Activated CD8-positive, alpha-beta memory T cell treated with anti-CD3 and anti-CD28 coated beads for 1 hour (primary cell): ENCODE measurements at places on chromosomes 1 and 21.

- no peak for DNase-seq
Observed at GRCh38 chr1:180947901-180948640, 35.4 kb downstream of the KIAA1614 start.

GRCh38 chr1:236677641-236678235, 8.6 kb upstream of the ACTN2 start:
- no peak for DNase-seq

GRCh38 chr1:10643607-10644306, 152.7 kb downstream of the CASZ1 start:
- no peak for DNase-seq

GRCh38 chr1:201335174-201335870, 42.2 kb downstream of the TNNT2 start:
- no peak for DNase-seq

GRCh38 chr1:112605633-112606327, 13.2 kb downstream of the ST7L start:
- DNase-seq = no peak

DNA sequence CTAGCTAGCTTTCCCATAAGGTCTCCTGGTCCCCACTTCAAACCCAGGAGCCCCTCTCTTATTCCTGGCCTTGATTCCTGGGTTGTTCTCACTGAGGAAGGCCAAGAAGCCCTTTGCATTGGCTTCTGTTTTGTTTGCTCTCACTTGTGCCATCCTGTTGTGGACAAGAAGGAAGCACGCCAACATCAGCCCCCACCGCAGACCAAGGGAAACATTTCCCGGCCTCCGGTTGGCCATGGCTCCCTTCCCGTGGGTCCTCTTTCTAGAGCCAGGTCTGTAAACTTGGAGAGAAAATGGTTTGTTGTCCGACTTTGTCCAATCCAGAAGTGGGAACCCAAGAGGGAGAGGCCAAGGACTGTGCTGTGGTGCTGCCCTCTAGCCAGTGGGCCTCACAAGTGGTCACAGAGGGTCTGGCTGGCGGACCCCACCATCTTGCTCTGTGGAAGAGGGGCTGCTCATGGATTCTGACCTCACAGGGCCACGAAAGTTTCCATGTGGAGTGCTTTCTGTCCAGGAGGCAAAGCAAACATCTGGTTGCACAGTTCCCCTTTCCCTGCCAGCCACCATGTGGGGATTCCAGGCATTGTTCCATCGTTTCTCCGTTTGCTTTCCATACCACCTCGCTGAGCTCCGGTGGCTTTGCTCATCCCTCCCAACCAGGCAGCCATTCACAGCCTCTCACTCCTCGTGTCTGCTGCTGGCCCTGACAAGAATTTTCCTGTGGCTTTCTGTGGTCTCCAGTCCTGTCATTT, 18.9 kb upstream of the TENT5C start:
- no peak for DNase-seq

DNA sequence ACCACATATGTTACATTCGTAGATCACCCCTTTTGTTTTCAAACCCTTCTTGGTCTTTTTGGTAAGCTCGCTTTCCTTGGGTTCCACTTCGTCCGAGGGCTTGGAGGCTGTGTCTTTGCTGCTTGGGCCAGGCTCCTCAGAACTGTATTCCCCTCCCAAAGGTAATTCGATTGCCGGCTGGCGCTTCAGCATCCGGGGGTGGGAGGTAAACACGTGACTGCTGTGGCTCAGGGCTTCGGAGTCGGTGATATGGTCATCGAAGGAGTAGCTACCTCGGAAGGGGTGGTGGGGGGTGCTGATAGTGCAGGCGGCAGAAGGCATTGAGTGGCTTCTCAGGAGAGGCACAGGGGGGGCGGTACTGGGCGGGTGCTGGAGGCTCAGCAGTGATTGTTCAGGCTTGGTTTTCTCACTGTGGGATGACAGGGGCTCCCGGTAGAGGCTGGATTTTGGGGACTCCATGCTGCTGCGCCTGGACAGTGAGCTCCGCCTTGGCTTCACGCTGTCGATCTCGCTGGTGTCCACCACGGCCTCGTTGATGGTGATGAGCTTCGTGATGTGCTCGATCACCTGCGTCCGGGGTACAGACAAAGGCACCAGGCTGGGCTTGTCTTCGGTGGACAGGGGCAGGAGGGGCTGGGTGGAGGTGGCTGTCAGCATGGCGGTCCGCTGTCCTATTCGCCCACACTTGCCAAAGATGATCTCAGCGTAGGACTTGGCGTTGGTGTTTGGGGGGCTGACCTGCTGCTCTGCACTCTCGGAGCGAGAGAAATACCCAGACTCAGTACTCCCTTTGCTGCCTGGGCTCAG, 98.6 kb upstream of the EDN2 start:
- no peak for DNase-seq

DNA sequence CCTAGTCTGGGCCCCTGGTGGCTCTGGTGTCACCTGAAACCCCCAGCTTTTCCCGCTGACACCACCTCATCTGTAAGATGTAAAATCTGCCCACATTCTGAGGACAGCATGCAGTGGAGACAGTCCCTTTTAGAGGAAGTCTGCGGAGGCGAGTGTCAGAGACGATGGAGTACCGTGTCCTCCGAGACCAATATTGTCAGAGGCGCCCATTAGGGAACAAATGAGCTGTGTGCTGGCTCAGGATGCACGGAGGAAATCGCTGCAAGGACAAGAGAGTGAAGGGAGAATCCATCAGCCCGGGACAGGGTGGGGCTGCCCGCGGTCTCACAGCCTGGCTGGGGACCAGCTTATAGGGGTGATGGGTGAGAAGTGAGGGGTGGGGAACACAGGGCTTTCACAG, 214.8 kb downstream of the MATN1 start:
- no peak for DNase-seq

GRCh38 chr1:2208309-2209239, 14.0 kb upstream of the FAAP20 start:
- DNase-seq = no peak

- DNase-seq = no peak
Observed at GRCh38 chr1:52159033-52159789, 17.3 kb downstream of the ZFYVE9 start.

DNA sequence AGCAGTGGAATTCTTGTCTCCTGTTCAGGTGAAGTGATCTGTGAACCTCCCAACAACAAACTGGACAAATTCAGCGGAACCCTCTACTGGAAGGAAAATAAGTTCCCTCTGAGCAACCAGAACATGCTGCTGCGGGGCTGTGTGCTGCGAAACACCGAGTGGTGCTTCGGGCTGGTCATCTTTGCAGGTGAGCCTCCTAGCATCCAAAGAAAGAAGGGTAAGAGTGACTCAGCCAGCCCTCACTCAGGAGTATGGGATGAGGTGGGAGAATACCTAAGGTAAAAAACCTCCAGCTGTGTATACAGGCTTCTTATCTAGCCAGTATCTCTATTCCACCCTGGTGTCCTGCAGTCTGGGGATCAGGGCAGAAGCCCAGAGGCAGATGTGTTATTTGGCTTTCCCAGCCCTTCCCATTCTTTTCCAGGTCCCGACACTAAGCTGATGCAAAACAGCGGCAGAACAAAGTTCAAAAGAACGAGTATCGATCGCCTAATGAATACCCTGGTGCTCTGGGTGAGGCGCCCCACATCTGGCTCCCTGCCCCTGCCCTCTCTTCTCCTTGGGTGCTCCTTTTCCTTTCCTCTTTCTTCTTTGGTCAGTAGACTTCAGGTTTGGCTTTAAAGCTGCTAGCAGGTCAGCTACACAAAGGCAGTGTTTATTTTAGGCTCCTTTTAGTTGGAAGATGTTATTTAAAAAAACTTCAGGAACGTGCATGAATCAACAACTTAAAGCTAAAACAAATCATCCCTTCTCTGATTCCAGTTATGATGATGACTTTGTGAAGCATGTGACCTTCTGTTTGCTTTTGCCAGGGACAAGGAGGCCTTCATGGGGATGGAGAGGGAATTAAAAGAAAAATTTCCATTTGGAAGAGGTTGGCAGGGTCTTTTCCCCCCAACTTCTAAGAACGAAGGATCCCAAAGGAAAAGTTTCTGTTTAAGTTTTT, 9.0 kb downstream of the ATP8B2 start:
- DNase-seq = no peak

DNA sequence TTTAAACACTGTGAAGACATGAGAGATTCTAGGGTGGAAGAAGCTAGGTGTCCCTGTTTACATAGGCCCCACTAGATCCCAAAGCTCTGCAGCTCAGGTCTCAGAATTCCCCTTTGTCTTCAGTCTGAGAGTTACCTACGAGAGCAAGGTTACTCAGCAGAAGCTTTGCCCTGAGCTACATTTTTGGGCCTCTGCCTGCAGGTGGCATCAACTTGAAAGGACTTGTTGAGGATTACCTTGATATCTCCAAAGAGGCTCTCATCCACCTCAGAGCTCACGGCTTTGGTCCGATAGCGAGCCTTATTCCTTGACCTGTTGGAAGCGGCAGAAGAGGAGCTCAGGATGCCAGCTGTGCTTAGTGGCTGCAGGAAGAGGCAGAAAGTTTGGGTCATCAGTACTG, 7.0 kb downstream of the CFAP45 start:
- no peak for DNase-seq

- no peak for DNase-seq
Observed at GRCh38 chr1:14706631-14707030, 108.1 kb downstream of the KAZN start.

- no peak for DNase-seq
Observed at GRCh38 chr1:112040891-112041740, 51.6 kb upstream of the KCND3 start.

- DNase-seq = no peak
Observed at GRCh38 chr21:15826147-15826780, 96.5 kb downstream of the USP25 start.

GRCh38 chr1:222757646-222758268, 20.8 kb downstream of the FAM177B start:
- no peak for DNase-seq

- no peak for DNase-seq
Observed at GRCh38 chr1:61090546-61091202, 8.3 kb downstream of the NFIA start.

DNA sequence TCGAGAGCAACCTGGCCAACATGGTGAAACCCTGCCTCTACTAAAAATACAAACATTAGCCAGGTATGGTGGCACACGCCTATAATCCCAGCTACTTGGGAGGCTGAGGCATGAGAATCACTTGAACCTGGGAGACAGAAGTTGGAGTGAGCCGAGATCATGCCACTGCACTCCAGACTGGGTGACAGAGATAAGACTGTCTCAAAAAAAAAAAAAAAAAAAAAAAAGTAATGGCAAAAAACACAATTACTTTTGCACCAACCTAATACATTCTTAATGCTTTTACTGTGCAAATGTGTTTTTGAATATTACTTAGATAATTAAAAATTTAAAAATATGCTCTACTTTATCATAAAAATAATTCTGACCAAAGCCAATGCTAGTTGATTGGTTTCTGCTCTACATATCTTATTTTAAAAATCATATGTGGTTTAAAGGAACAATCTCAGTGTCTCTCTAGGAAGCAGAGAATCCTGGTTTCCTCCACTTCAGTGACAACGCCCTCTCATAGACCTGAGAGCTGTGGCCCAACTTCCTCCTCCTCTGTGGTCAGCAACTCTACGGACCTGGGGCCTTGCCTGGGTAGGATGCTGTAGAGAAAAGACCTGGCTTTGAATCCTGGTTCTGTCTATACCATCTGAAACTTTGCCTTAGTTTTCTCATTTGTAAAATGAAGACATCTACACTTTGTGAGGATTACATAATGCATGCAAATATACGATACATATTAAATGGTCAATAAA, 64.7 kb downstream of the TGFBR3 start:
- no peak for DNase-seq

GRCh38 chr1:232555494-232556210, 74.3 kb downstream of the SIPA1L2 start:
- DNase-seq = no peak

DNA sequence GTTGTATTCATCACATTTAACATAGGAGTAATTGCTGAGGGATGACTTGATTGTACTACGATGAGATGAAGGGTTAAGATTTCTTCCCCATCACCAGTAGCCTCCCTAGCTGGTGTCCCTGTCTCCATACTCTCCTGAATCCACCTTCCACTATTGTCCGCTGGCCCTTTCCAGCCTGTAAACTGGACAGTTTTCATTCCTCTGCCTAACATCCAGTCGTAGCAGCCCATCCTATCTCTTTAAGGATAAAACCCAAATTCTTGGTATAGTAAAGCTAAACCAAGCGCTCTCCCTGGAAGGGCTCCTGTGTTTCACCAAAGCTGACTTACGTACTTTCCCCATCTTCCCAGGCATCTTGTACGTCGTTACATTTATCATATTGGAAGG, 670 bp downstream of the COX20 start:
- no peak for DNase-seq

- DNase-seq = no peak
Observed at GRCh38 chr1:165352442-165353293, 3.8 kb downstream of the LMX1A start.

- no peak for DNase-seq
Observed at GRCh38 chr1:28104866-28105467, 16.6 kb upstream of the EYA3 start.

DNA sequence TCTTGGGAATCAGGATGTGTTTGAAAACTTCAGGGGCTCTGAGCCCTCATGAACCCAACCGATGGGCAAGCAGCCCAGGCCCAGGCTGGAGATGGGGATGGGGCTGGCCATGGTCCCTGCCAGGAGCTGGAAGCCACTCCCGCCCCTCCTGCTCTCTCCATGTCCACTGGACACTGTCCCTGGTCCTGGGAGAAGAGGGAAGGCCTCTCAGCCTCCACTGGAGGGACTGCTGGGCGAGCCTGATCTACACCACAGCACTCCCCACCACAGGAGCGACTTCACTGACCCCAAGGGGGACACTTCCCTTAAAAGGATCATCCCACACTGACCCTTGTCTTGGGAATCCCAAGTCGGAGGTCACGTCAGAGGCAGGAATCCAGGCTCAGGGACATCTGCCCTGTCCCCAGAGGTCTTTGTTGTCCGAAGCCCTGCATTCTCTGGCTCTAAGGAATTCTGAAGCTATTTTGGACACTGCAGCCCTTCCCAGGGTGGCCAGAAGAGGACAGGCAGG, 16.9 kb upstream of the COL18A1 start:
- DNase-seq = no peak

GRCh38 chr1:53678507-53678906, 60.5 kb downstream of the GLIS1 start:
- DNase-seq = no peak

GRCh38 chr1:119327450-119328155, 41.0 kb upstream of the HAO2 start:
- DNase-seq = peak; percentile 11

- no peak for DNase-seq
Observed at GRCh38 chr1:179935909-179936496, 18.6 kb upstream of the CEP350 start.

- DNase-seq = no peak
Observed at GRCh38 chr1:43973981-43974442, 748 bp upstream of the ATP6V0B start.

GRCh38 chr1:20753589-20753988, 21.1 kb upstream of the SH2D5 start:
- DNase-seq = no peak
